ENCODE measurements at places on chromosomes 12 and 14.

GRCh38 chr14:52960627-52961026 is 9.8 kb upstream of the FERMT2 start:
- no peak for DNase-seq

DNA sequence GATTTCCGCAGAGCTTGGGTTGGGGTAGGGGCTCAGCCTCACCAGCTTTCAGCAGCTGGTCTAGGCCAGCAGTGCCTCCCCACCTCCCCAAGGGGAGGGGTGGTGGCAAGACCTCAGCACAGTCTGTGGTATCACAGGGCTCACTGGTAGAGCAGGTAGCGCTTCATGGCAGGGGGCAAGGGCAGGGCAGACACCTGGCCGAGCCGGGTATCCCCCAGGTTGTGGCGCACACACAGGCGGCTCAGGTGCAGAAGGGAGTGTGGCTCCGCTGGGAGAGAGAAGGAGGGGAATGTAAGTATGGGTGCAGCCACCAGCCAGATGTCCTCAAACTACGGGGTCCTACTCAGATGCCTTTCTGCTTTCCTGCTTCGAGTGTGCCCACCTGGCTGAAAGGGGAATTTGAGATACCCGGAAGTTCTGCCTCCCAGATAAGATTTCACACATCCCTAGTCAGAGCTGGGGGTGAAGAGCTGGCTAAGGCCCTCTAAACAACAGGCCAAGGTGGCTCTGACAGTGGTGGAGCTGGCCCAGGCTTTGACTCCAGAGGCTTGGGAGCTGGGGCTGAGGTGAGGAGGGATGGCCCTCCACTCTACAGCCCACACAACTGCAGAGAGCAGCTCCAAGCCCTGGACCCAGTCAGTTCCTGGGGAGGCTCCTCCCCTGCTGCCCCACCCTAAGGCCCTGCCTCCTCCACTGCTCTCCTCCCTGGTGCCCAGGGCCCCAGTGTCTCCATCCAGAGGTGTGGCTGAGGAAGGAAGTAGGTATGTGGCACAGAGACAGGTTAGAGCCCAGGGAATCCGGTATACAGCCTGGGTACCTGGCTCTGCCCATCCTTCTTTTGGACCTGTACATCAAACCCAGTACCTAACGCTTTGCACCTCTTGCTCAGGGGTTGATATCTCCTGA is 1.8 kb downstream of the SPSB2 start:
- DNase-seq, result no peak

DNA sequence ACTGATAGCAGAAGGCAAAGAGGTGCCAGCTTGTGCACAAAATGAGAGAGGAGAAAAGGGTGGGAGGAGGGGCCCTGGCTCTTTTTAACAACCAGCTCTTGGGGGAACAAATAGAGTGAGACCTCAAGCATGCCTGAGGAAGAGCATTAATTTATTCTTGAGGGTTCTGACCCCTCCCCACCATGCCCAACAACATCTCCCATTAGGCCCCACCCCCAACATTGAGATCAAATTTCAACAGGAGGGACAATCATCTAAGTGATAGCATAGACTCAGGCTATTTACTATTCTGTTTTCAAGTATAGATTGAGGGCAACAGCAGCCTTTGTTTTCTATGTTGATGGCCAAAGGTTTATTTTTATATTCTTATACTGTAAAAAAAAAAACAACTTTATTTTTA is 59.7 kb downstream of the FUT8 start:
- DNase-seq, result no peak

GRCh38 chr12:88505696-88506095 is 74.6 kb downstream of the KITLG start:
- no peak for DNase-seq

GRCh38 chr12:130981074-130981742 is 27.5 kb downstream of the ADGRD1 start:
- no peak for DNase-seq

DNA sequence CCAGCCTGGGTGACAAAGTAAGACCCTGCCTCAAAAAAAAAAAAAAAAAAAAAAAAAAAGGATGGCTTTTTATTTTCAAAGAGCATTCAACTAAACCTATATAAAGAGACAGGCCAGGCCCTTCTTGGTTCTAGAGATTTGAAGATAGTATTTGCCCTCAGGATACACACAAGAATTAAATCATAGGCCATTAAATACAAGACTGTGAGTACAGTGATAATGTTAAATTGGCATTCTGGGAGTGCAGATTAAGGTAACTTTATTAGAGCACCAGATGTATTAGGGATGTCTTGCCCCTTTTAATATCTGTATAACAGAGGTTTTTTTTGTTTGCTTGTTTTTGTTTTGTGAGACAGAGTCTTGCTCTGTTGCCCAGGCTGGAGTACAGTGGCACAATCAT is 61.3 kb downstream of the ATF7IP start:
- DNase-seq, result no peak
